ENCODE measurements at places on chromosomes 11 and 22. TPM values are rescaled to one million over a fixed set of nuclear protein-coding genes. Genes with fewer than 3 reads are reported as not detected.

DNA sequence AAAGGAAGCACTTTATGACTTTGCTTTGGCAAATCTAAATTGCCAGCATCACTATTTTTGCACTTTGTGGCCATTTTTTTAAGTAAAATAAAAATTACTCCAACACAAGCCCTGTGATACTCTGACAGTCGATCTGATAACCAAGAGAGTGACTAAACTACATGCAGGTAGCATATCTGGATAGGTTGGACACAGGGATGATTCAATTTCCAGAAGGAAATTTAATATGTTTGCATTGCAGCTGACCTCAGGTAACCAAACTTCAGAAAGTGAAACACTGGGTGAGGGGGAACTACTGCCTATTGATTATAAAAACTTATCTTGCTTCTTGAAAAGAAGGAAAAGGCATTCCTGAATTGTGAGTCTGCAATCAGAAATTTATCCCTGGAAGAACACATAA is 13.9 kb downstream of the OR5B3 start:
- no peak for DNase-seq

GRCh38 chr22:21690401-21690801 is 24.6 kb downstream of the PPIL2 start:
- DNase-seq: no peak

GRCh38 chr11:5679811-5680210 is 5.1 kb downstream of the TRIM5 start:
- no peak for DNase-seq

DNA sequence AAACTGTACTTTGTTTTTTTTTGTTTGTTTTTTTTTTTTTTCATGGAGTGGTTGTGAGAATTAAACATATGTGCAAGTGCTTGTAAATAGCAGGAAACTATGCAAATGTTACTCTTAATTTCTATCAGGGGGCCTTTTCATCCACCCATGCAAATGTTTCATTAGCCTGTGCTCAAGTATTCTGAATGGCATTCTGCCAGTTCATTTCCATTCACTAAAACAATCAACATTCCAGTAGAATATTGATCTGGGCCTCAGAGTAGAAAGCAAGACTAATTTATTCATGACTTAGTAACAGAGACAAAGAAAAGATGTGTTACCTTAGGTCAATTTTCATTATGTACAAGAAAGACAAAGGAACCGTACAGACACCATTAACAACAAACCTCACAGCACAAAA is 971.4 kb downstream of the DLG2 start:
- DNase-seq: no peak

DNA sequence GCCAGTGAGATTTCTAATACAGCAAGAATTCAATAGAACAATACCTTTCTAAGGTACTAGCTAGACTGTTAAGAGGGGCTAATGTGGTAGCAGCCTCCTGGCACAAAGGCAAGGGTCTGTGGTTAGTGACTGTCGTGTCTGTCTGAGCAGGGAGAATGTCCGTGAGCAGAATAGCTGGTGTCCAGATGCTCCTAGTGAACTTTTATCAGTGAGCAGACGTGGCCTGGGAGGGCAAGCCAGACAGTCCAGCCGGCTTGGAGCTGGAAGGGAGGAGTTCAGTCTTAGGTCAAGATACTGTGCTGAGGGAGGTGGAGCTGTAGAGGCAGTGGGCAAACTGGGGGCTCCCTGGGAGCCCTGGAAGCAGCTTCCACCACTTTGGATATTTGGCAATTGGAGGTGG is 138.6 kb downstream of the TEAD1 start:
- DNase-seq: no peak

GRCh38 chr11:82899186-82899820 is 927 bp downstream of the PRCP start:
- no peak for DNase-seq

GRCh38 chr22:28903080-28903479 is 19.7 kb downstream of the ZNRF3 start:
- DNase-seq: no peak

KRTAP5-10 gene
- polyA plus RNA-seq: not detected

DNA sequence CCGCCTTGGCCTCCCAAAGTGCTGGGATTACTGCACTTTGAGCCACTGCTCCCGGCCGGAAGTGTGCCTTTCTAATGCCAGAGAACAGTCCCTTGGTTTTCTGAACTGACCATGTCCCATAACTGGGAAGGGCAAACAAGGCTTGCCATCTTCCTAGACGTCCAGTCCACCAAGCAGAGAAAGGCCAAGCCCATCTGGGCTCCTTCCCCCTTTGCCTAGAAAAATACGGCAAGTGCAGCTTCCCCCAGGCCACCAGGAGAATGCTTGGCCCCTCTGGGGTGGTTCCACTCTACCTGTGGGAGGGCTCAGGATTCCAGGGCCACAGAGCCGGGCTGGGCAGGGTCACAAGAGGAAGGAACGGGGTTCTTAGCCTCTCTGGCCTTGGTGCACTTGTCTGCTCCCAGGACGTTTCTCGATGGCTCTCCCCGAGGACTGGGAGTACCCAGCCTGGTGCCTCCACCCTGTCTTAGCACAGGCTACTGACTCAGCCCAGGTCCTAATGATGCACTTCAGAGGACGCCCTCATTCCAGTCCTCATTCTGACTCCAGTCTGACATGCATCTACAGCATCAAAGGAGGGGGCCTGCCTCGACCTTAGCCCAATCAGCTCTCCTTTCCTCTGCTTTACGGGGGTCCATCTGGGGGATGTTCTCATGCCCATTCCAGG is 1.2 kb downstream of the USP2 start:
- DNase-seq: no peak

- no peak for DNase-seq
These were observed 809 bp downstream of the PDE2A start for GRCh38 chr11:72673284-72673942.

- no peak for DNase-seq
These were observed 78.9 kb upstream of the THY1 start for GRCh38 chr11:119501777-119502405.

- DNase-seq: no peak
These were observed 45.6 kb downstream of the BTG4 start for GRCh38 chr11:111466615-111467014.

LDHAL6A gene
- polyA plus RNA-seq: 0.22 TPM

DNA sequence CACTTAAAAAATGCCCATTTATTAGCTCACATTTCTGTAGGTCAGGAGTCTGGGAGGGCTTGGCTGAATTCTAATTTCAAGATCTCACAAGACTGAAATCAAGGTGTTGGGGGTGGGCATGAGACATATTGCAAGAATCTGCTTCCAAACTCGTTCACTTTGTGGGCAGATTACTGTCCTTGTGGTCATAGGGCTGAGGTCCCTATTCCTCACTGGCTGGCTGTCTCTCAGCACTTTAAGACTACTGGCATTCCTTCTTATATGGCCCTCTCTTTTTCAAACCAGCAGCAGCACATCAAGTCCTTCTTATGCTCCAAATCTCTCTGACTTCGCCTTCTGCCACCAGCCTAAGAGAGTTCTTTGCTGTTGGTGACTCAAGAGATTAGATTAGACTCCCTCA is 27.8 kb upstream of the MYOD1 start:
- DNase-seq: no peak

GRCh38 chr11:60377401-60378136 is 763 bp upstream of the MS4A7 start:
- DNase-seq: peak; percentile 40
